Germinal center (tissue), 1 donor: ENCODE measurements at places on chromosomes 5 and 9.

GRCh38 chr9:15531380-15531779 is 20.6 kb upstream of the PSIP1 start:
- no peak for DNase-seq

DNA sequence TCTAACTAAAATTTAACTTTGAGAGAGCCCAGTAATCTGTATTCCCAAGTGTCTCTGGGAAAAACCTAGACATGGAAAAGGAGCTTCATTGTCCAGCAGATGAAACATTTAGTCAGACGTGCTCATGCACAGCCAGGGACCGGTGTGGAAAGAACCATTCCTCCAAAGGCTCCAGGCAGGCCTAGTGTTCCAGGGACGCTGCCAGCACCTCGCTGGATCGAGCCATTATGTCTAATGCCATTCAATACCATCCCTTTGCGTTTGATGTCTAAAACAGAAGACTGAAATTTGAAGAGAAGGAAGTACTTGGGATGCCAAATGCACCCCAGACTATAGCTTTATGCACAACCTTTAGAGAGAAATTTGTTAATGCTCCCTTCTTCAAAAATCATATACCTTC is 1.4 kb upstream of the CHSY3 start:
- DNase-seq, result no peak

- DNase-seq, result no peak
These were observed 56.4 kb upstream of the GOLPH3 start for GRCh38 chr5:32230356-32231099.

DNA sequence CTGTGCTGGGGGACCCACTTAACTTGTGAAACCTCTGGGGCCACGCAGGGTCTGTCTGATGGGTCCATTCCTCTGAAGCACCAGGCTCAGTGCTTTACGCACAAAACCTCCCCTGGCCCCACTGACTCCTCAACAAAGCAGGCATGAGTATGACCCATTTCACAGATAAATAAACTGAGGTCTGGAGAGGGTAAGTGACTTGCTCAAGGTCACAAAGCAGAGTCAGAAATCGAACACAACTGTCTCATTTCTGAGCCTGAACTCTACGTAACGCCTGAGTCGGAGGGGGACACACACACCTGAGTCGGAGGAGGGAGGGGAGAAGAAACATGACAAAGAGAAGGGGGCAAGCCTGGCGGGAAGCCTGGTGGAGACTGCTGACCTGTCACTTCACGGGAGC is 48.0 kb upstream of the RAPGEF1 start:
- no peak for DNase-seq

DNA sequence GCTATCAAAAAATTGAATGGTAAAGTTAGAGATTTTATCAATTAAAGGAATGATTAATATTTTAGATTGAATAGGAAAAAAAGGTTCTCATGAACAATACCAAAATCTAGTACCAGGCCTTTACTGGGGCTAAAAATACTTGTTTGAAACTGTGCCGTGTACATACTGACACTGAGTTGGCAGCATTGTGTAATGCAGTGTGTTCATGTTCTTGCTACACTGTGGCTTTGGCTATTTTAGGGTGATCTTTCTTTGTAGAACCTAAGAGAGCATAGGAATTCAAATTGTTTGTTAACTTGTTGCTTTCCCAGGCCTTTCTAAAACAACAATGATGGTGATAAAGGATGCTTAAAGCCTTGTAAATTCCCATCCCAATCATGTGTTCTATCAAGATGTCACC is 80.9 kb downstream of the KIF4B start:
- no peak for DNase-seq
